ENCODE measurements at places on chromosomes 7 and 10. TPM values are rescaled to one million over a fixed set of nuclear protein-coding genes. Genes with fewer than 3 reads are reported as not detected.

The AZGP1 gene
- not detected for total RNA-seq

The THSD7A gene
- total RNA-seq = 41.0 TPM

The CLCN1 gene
- total RNA-seq = under 0.01 TPM

The MKLN1 gene
- 64.7 TPM for total RNA-seq

Data from occipital lobe (tissue), 3 donors.